Astrocyte of the hippocampus (primary cell): ENCODE measurements at places on chromosomes 5 and 9.
A peak's percentile ranks its signal among the peaks of the same experiment; 100 is the strongest.

DNA sequence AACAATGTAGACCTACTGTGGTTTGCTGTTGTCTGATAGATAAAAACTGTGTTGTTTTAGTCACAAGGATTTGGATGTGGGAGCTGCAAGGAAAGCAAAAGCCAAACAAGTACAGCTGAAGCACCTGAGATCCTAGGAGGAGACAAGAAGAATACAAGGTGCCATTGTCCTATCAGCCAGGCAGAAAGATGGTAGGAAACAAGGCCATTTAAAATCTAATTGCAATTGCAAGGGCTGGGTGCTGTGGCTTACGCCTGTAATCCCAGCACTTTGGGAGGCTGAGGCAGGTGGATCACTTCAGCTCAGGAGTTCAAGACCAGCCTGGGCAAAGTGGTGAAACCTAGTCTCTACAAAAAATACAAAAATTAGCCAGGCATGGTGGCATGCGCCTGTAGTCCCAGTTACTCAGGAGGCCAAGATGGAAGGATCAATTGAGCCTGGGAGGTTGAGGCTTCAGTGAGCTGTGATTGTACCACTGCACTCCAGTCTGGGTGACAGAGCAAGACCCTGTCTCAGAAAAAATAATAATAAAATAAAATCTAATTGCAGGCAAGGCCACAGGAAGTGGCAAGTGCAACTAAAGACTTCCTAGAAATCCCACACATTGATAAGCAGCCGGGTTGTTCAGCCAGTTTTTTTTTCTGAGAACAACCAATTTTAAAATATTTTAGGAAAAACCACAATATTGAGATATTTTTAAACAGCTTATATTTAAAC, 22.6 kb downstream of the DOCK8 start:
- DNase-seq: no peak

GRCh38 chr5:152688561-152689249, 283.6 kb upstream of the NMUR2 start:
- peak; percentile 95 for DNase-seq

GRCh38 chr9:104247899-104248460, 153.9 kb downstream of the SMC2 start:
- DNase-seq: peak; percentile 2

DNA sequence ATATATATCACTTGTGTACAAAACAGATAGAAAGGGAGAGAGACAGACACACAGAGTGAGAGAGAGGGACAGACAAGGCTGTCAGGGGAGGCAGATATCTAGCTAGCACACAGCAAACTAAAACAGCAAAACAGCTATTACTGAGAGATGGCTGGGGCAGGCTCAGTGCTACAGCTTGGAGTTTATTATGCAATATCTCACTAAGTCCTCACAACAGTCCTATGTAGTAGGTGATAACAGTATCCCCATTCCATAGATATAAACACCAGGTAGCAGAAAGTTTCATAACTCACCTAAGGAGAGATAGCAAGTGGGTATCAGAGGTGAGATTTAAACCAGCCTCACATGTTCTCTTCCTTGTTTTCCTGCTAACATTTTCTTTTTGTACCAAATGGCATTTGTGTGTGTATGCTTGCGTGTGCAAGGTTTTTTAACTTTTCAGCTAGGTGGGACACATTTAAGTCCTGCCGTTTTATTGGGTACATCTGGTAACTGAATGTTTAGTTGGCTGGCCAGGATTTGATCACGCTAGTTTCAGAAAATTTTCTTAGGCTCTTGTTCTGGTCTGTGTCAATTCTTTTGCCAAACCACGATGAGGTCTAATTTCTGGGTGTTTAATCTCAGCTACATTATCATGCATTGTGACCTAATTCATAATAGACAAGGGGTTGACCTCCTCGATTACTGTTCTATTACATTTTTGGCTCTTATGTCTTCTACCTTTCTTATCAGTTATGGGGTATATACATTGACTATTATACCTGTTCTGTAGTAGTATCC, 105.1 kb downstream of the LMNB1 start:
- no peak for DNase-seq

DNA sequence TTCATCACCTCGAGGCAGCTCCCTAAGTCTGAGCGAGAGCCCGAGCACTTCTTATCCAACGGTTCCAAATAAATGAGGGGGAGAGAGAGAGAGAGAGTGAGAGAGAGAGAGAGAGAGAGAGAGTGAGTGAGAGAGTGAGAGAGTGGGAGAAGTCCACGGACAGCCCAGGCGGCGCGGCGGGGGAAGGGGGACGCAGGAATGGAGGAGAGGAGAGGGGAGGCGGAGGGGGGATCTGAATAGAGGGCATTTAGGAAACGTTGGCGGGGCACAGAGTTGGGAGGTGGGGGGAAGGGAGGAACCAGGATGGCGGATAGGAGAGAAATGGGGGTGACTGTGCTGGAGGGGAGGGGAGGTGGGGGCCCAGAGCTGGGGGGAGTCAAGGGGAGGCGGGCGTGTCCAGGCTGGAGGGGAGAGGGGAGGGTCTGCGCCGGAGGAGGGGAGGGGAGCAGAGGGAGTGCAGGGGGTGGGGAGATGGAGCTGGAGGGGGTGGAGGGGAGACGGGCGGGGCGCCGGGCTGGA, 398 bp upstream of the BASP1 start:
- no peak for DNase-seq

DNA sequence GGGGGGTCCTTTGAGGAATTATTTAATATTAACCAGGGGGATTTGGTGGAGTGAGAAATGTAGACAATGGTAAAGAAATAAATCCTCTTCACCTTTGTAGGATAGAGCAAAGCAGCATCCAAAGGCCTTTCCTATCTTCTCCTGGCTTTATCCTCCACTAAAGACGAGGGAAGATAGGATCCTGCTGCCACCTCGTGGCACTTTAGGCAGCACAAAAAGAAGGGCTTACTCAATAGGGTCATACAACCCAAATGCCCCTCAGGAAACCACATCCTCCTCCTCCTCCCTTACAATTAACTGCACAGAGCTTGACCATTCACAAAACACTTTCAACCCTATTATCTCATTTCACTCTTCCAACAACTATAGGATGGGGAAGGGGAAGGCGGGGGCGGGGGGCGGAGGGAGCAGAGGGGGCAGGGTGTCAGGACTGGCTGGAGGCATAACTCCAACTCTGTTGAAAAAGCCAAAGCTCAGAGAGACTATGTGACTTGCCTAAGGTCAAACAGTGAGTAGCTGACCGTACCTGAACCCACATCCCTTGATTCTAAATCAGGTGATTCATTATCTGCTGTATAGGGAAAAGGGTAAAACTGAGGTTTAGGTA, 45.4 kb upstream of the MYOT start:
- DNase-seq: peak; percentile 52

GRCh38 chr9:129525656-129526196, 95.2 kb downstream of the C9orf50 start:
- DNase-seq: no peak

DNA sequence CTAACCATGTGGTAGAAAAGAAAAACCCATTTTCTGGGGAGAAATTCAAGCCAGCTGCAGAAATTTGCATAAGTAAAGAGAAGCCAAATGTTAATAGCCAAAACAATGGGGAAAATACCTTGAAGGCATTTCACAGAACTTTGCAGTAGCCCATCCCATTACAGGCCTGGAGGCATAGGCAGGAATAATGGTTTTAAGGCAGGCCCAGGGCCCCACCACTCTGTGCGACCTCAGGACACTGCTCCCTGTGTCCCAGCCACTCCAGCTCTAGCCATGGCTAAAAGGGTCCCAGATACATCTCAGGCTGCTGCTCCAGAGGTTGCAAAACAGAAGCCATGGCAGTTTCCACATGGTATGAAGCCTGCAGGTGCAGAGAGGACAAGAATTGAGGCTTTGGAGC, 253.3 kb downstream of the CTNND2 start:
- no peak for DNase-seq

GRCh38 chr9:76756268-76756640, 8.0 kb upstream of the PCA3 start:
- DNase-seq: peak; percentile 32

GRCh38 chr5:143664623-143665022, 147.3 kb upstream of the HMHB1 start:
- DNase-seq: no peak

DNA sequence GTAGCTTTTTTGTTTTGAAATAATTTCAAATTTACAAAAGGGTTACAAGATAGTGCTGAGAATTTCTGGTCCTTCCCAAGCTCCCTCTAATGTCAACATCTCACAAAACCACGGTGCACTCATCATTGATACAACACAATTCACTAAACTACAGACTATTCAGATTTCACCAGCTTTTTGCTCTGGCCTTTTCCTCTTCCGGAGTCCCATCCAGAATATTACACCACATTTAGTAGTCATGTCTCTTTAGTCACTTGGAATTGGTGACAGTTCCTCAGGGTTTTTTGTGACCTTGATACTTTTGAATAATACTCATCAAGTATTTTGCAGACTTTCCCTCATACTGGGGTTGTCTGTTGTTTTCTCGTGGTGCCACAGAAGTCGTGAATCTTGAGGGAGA, 484.0 kb downstream of the GADD45G start:
- DNase-seq: no peak

GRCh38 chr9:89213396-89213880, 34.8 kb upstream of the SHC3 start:
- DNase-seq: no peak

DNA sequence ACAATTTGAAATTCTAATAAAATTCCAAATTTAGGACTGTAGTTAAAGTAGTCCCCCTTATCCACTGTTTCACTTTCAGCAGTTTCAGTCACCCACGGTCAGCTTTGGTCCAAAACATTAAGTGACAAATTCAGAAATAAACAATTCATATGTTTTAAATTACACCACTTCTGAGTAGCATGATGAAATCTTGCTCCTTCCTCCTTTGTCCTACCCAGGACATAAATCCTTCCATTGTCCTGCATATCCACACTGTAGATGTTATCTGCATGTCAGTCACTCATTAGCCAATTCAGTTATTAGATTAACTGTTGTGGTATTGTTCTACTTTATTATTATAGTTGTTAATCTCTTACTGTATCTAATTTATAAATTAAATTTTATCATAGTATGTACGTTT, 376.5 kb downstream of the SH3GL2 start:
- DNase-seq: no peak

DNA sequence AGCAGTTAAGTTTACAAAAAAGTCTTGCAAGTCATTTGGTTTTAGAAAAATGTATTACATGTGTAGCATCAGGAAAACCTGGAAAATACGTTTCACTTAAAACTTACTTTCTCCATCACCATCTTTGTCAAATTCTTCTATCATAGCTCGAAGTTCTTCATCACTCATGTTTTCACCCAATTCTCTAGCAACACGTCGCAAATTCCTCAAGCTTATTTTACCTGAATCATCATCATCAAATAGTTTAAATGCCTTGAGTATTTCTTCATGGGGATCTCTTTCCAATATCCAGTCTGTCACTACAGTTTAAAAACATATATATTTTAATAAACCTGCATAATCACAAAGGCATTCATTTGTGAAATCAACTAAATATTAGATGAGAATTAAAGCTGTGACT, 10.3 kb downstream of the CETN3 start:
- peak; percentile 12 for DNase-seq

DNA sequence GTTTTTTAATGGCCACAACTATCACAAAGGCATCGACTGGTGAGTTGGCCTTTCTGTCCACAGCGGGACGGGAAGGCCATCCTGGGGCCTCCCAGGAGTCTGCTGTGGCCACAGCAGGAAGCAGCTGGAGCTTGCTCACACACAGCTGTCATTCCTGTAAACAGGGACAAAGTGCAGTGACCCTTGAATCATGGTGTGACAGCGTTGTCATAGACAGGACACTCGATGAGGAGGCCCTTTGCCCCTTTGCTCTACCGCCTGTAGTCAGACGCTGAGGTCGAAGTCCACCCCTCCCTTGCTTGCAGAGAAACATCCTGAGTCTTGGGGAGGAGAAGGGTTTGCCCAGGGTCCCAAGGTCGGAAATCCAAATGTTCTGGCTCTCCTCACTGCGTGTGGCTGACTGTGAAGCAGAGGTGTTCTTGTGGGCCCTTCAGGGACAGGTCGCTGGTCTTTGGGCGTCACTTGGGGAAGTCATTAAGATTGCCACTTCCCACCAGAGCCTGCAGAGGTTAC, 35.1 kb downstream of the NDST1 start:
- no peak for DNase-seq

GRCh38 chr9:68981789-68982188, 32.1 kb downstream of the PRKACG start:
- DNase-seq: peak; percentile 60

GRCh38 chr5:136963504-136963903, 535.6 kb downstream of the SPOCK1 start:
- DNase-seq: no peak

GRCh38 chr9:132717326-132717945, 47.2 kb downstream of the GTF3C4 start:
- no peak for DNase-seq

DNA sequence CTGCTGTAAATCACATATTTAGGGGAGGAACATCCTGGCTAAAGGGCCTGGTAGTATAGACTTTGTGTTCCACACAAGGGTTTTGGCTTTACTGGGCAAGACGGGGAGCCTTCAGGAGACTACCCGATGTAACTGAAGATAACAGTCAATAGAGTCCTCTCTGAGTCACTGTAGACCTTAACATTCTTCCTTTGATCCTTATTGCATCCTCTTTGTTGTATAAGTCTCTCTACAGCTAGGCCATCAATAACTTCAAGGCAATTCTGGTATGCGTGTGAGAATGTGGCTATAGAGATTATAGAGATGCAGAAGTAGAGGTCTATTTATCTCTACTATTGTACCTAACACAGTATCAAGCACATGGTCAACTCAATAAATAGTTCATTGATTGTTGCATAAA, 67.3 kb upstream of the STK32A start:
- DNase-seq: no peak

- DNase-seq: peak; percentile 82
Measured at GRCh38 chr5:142151436-142152383, 43.1 kb downstream of the NDFIP1 start.

- no peak for DNase-seq
Measured at GRCh38 chr5:19270153-19270552, 717.8 kb downstream of the CDH18 start.

- no peak for DNase-seq
Measured at GRCh38 chr5:135204151-135204600, 170.1 kb upstream of the PITX1 start.

DNA sequence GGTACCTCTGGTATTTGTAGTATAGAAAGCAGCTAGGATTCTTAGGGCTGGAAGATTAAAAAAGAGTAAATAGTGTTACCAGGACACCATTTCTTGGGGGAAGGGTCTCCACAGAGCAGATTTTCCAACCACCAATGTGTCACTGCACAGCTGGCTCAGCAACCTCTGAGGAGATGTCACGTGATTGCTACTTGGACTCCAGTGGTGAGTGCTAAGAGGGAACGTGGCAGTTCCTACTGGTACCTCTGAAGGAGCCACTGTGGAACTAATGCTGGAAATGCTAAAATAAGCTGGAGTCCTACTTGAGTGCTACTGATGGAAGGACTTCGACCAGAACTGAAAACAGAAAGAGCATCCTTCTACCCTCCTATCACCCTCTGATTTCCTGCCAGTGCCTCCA, 36.1 kb upstream of the SPDL1 start:
- DNase-seq: no peak

- no peak for DNase-seq
Measured at GRCh38 chr9:130432796-130433167, 12.0 kb upstream of the ASS1 start.
